ENCODE measurements at places on chromosomes 7 and 10.

- DNase-seq, result no peak
Observed at GRCh38 chr10:103648251-103648635, 154.7 kb downstream of the NEURL1 start.

DNA sequence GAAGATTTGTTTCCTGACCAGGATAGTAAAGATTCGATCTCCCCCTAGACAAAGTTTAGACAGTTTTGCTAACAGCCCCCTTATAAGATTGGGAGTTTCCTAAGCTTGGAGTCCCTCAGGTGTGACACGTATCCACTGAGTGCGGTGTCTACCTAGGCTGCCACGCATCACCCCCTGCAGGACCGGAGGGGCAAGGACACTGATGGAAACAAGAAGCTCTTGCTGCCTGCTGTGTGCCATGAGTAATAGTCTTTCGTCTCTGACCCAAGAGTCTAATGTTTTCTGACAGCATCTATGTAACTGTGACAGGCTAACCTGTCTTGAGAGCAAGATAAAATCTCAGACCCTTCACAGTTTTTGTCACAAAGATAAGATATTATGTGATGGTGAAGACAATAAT is 173.5 kb downstream of the SEMA3E start:
- DNase-seq, result peak; percentile 28

- DNase-seq, result no peak
Observed at GRCh38 chr7:75950111-75950681, 35.2 kb downstream of the POR start.

GRCh38 chr7:1567049-1567771 is 2.6 kb downstream of the PSMG3 start:
- peak; percentile 33 for DNase-seq

DNA sequence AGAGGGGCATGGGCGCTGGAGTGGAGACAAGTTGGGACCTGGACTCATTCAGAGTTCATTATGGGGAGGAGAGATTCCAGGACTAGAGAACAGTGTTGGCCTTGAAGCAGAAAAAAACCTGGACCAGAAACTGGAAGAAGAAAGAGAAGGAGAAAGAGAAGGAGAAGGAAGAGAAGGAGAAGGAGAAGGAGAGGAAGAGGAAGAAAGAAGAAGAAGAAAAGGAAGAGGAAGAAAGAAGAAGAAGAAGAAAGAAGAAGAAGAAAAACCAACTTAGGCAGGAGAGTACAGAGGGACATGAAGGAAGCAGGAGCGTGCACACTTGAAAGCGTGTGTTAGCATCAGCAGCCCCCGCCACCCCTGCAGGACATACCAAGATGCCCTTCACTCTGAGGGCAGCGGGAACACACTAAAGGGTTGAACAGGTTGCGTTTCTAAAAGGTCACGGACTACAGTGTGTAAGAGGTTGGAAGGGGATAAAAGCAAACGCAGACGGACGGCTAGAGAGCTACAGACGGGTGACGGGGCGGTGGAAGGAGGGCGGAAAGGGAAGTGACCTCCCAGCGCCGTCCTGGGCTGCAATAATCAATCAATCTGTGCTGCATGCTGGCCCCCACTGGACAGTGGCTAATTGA is 95.3 kb downstream of the SEC61G start:
- DNase-seq, result no peak

DNA sequence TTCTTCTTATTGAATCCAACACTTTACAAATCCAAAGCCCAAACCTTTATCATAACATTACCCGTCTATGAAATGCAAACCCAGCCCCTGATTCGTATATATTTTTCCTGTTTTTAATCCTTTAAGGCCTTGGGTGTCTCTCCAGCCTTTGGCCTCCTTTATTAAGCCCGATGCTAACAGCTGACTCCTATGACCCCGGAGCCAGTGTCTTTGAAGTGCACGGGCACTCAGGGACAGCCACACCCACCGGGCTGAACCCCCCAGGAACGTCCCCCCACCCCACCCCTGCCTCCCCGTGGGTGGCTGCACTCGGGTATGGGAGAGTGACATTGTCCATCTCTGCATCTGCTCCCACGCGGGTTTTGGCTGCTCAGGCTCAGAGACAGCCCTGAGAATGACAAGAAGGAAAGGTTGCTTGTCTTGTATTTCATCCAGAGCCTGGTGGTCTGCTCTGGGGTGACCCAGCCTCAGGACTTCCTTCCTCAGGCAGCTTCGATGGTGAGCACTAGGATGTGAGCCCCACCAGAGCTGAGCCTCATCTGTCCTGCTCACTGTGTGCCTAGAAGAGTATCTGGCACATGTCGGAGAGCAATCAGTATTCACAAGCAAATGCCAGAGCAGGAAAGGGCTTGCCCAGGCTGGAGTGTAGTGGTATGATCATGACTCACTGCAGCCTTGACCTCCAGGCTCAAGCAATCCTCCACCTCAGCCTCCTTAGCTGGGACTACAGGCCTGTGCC is 210.4 kb downstream of the SKIDA1 start:
- no peak for DNase-seq

DNA sequence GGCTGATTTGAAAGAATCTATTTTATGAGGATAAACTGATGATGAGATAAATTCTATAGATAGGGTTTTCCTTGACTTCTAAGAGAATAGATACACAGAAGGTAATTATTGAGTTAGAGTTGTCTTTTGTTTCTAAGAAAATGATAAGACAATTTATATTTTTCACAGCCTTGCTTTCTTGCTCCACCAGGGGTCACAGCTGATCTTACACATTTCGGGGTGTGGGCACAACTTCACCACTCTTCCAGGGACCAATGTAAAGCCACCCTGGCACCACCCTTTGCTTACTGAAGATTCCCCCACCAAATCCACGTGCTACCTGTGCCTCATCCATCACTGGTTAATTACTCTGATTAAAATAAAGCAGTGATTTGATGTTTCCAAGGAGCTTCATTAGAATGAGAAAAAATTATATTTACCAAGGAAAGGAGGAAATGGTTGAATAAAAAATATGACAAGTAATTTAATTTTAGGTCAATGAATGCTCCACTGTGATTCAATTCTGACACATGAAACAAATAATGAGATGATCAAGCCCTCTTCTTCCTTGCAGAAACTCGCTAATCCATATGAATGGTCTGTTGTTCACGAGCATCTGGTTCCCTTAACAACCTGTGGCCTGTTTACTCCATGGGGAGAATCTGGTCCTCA is 177.3 kb upstream of the TNS3 start:
- DNase-seq, result no peak

Measured in iPS-NIHi11 (cell line).